ENCODE measurements at places on chromosomes 16 and 17.

GRCh38 chr17:74960570-74961342 lies 11.8 kb downstream of the HID1 start:
- DNase-seq, result peak; percentile 66

GRCh38 chr17:54007855-54008254 lies 185.1 kb downstream of the KIF2B start:
- DNase-seq, result no peak

DNA sequence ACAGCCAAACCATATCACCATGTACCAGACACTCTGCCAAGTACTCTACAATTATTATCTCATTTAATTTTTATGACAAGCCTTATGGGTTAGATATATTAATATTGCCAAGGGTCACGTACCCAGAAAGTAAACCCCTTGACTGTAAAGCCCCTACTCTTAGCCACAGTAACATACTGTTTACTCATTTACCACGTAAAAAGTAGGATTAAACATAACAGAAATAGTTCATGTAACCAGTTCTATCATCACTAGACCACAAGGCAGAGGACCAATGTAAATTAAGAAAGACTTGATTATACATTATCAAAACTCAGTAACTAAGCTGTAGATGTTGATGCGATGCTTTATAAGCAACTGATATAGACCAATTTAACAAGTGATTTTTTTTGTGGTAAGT lies 101.5 kb upstream of the CNTNAP4 start:
- DNase-seq, result no peak

GRCh38 chr17:64214950-64215349 lies 48.1 kb downstream of the TEX2 start:
- DNase-seq, result no peak

DNA sequence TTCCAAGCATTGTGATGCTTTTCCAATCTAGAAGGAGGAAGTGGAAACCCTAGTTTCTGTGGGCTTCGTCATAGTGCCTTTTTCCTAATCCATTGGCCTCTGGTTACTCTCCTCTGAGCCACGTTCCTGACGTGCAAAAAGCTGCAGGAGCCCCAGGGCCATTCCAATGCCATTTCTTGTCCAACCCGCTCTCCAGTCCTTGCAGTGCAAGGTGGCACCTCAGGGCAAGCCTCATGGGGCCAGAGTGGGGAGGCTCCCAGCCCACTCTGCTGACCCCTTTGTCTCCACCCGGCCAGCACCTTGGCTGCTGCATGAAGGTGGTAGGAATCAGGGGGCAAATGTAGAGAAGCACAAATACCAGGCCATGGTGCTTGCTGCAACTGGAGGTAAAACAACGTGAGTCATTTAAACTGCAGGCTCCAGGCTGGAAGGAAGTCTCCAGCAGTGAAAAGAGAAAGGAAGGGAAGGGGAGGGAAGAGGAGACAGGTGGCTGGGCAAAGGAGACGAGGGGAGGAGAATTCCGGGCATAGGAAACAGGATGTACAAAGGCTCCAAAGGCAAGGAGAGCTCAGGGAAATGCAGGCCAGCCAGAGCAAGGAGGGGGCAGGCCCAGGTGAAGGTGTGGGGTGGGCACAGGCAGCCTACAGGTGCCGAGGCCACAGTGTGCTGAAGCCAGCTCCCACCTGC lies 168.2 kb upstream of the TNRC6C start:
- no peak for DNase-seq

DNA sequence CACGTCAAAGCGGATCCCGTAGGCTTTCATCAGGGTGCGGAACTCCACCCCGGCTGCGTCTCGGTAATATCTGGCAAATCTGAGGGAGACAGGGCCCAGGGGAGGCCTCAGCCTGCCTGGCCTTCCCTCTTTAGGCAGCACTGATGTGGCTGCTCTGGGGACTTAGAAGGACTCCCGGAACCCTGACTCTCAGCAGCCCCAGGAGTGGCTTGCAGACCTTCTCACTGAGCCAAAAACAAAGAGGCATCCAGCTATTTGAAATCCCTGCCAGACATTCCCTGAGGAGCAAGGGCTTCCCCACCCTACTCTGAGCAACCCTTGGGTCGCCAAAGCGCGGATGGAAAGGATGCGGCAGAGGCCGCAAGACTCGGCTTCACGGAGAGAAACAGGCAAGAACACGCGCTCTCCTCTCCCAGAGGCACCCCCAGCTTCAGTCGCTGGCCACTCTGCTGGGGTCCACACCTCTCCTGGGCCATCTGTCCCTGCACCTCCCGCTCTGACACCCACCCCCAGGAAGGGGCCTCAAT lies 7.9 kb downstream of the P2RX5 start:
- no peak for DNase-seq

DNA sequence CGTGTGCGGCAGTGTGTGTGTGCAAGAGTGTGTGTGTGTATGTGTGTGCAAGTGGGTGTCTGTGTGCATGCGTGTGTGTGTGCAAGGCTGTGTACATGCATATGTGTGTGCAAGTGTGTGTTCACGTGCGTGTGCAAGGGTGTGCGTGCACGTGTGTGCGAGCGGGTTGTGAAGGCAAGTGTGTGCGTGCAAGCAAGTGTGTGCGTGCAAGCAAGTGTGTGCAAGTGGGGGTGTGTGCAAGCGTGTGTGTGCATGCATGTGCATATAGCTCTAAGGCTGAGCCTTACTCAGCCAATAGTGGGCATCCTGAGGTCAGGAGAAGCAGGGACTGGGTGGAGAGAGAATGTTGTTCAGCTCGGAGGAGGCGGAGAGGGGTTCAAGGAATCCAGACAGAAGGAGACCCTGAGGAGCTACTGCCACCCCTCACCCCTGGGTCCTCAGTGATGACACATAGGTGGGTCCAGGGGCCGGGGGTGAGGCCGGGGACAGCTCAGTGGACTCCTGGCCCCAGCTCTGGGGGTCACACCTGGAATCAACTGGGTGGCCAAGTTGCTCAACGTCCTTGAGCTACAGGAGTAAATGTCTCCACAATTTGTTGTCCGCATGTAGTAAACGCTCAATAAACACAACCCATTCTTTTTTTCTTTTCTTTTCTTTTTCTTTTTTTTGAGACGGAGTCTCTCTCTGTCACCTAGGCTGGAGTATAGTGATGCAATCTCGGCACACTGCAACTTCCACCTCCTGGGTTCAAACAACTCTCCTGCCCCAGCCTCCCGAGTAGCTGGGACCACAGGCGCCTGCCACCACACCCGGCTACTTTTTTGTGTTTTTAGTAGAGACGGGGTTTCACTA lies 1.8 kb downstream of the PRR29 start:
- no peak for DNase-seq

- DNase-seq, result no peak
Measured at GRCh38 chr17:21058098-21058893, 15.5 kb upstream of the USP22 start.

- DNase-seq, result no peak
Measured at GRCh38 chr17:28030386-28030785, 12.1 kb upstream of the NLK start.
